ENCODE measurements at places on chromosomes 7 and 10.

DNA sequence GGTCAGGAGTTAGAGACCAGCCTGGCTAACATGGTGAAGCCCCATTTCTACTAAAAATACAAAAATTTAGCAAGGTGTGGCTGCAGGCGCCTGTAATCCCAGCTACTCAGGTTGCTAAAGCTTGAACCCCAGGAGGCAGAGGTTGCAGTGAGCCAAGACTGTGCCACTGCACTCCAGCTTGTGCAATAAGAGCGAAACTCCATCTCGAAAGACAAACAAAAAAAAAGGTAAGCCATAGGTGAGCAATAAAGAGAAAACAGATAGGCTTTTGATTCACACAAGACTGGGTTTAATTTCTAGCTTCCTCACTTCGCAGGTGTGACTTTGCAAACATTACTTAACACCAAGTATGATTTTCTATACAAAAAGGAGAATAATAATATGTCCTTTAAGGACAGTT, 72.3 kb upstream of the ACBD5 start:
- no peak for DNase-seq

- DNase-seq = no peak
Observed at GRCh38 chr7:103080923-103081322, 6.0 kb downstream of the ARMC10 start.

- no peak for DNase-seq
Observed at GRCh38 chr10:112308125-112308502, 24.9 kb downstream of the TECTB start.

DNA sequence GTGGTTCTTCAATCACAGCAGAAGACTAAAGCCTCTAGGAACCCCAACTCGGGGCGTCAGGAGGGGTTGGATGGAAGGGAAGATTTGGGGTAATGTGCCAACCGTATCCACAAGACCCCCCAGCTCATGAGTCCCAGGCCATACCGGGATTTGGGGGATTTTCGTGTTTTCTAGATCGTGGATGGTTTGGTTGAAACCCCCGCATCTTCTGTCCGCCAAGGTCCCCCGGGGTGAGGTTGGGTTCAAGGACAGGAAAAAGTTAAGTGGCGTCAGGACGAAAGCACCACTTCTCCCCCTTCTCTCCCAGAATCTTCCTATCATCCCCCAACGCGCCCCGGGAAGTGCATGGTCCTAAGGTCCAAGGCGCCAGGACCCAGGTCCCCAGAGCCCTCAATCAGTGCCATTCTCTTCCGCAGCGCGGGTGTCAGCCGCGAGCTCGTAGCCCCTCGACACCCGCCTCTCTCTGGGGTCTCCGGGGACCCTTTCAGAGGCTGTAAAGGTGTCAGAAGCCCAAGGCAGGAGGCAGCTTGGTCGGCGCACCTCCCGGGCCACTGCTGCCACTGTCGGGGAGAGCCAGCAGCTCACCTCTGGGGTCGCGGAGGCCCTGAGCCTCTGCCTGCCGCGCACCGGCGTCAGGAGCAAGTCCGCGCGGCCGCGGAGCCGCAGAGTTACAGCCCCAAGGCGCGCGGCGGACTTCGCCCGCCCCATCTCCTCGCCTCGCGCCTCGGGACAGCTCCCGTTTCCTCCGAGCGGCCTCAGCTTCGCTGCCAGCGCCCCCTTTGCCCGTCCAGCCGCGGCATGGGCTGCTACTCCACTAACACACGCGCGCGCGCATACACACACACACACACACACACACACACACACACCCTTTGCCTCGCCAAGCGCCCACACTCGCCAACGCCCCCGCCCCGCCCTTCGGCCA, 1.5 kb downstream of the MKX start:
- DNase-seq = no peak

All from HS-5 (cell line).